Activated T-cell treated with anti-CD3 and anti-CD28 coated beads for 1 hour (primary cell): ENCODE measurements at places on chromosomes 3 and 15.

DNA sequence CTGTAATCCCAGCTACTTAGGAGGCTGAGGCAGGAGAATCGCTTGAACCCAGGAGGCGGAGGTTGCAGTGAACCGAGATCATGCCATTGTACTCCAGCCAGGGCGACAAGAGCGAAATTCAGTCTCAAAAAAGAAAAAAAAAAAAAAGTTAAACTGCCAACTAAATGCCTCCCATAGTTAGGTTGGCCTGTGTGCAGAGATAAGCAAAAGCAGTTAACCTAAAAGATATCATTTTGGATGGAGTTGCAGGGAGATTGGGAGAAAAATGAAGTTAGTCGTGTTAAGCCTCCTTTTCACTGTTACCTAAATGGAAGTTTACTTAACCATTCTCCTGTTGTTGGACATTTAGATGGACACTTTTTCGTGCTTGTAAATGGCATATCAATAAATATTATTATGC is 11.4 kb upstream of the FETUB start:
- DNase-seq: no peak

DNA sequence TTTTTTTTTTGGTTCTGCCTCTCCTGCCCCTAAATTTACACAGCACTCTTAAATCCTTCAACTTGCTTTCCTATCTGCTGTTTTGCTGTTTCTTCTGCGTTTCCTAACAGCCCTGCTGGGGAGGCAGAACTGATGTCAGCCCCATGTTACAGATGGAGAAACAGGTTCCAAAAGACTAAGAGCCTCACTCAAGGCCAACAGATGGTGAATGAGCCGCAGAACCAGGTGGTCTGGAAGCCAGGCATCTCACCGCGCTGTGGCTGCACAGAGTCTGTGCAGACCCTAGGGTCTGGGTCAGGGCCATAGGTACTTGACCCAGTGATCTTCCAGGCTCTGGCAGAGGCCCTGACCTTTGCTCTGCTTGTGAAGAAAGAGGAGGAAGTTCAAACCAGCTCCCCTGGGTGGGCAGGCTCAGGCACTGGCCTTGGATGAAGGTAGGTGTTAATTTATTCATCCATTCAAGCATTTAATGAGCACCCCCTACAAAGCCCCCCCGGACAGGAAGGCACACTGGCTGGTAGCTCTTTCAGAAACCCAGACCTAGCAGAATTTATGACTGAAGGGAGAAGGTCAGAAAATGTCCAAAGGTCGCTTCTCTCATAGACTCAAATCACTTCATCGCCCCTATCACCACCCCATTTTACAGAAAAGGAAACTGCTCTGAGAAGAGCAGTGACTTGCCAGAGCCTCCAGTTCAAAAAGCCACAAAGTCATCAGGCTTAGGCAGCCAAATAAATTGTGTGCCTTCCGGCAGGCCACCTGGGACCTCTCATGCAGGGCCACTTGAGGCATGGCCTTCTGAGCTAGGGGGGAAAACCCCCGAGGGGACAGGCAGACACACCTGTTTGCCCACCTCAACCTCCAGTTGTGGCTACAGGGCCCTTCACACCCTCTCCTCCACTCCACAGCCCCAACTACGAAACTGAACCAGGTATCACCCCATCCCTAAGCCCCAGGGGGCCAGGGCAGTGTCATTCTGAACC is 2.7 kb downstream of the CHDH start:
- DNase-seq: no peak

GRCh38 chr3:64584179-64584578 is 103.6 kb downstream of the ADAMTS9 start:
- no peak for DNase-seq

DNA sequence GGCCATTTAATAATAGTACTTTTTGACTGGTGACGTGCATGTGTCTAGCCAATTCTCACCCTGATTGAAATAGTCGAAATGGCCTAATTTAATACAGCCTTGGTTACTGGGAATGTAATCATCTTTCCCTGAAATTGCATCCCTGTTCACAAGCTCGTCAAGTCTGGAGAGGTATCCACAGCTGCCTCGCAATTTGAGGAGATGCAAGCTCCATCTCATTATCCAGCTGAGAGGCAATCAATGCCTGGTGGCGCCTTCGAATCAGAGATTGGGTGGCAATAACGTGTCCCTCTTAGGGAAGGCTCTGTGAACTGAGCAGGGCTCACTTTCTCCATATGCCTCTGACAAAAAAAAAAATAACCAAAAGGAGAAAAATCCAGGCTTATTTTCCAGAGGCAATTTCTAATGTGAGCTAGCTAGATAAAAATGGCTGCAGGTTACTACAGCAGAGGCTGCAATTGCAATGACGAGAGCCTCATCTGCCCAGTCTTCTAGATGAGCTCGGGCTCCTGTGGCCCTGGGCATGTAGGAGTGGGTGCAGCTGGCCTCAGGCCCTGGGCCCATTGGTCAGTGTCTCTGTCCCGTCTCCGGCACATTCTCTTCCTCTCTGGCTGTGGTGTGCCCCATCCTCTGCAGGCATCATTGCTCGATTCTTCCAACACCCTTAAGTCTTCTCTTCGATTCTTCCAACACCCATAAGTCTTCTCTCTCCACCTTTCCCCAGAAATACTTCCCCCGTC is 487.5 kb downstream of the GABRG3 start:
- no peak for DNase-seq

GRCh38 chr15:99409097-99409473 is 156.7 kb upstream of the MEF2A start:
- no peak for DNase-seq

- no peak for DNase-seq
Measured at GRCh38 chr3:114143817-114144216, 35.0 kb downstream of the DRD3 start.

DNA sequence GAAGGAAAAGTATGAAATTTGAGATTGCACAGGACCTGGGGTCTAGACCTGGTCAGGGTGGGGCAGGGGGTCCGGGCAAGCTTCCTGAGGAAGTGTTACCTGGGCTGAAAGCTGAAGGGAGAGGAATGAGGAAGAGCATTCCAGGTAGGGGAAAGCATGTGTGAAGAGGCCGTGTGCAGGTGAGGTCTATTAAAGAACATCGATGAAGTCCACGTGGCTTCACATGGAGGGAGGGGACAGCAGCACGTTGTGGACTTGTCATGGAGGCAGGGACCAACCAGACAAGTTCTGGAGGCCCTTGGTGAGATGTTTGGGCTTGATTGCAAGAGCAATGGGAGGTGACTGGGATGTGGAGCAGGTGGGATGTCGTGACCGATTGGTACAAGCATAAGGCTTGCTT is 47.1 kb downstream of the IDH2 start:
- DNase-seq: no peak

- DNase-seq: no peak
Measured at GRCh38 chr3:189304465-189305351, 132.9 kb downstream of the TPRG1 start.

- DNase-seq: no peak
Measured at GRCh38 chr3:100088735-100089368, 25.4 kb downstream of the FILIP1L start.

GRCh38 chr3:102536456-102536855 is 101.6 kb downstream of the ZPLD1 start:
- DNase-seq: no peak

DNA sequence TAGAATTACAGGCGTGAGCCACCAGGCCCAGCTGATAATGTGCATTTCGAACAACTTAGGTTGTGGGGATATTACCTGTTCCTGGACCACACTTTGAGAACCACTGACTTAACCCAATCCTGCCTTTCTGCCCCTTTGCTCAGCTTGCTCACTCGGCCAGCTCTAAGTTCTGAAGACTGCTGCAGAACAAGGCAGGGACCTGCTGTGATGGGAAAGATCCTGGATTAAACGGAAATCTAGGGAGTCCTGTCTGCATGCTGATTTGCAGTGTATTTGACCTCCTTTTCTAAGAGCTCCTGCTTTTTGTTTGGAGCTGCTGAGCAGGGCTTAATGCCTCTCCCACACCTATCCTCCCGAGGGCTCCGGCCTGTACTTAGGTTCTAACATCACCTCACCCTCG is 2.9 kb downstream of the LTK start:
- no peak for DNase-seq

DNA sequence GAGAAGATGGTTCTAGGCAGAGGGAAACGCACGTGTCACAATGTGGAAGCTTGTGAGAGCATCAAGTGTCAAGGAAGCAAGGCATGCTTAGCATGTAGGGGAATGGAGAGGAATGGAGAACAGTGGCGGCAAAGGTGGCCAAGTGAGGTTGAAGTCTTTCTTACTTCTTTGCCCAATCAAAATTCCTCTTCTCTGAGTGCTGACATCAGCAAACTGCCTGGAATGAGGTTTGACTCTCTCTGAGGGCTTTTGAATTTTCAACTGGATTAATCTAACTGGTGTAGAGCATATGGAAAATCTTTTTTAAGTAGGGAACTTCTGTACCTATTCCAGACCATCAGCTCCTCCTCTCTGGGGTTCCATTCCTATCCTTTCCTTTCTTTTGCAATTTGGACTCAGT is 61.9 kb upstream of the BNC1 start:
- no peak for DNase-seq

- no peak for DNase-seq
Measured at GRCh38 chr3:66237552-66237951, 16.8 kb downstream of the SLC25A26 start.

DNA sequence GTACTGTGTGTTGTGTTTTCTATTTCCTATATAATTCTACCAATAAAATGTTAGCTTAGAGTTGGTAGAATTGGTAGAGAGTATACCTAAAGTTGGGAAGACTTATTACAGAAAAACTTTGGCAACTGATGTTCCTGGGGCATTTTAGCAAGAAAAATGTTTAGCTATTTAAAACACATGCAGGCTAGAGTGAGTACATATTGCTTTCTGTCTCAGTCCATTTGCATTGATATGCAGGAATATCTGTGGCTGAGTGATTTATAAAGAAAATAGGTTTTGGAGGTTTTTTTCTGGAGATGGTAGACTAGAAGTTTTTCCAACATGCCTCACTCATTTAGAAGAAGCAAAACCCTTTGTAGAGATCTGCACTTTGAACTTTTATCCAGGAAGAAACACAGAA is 30.4 kb upstream of the OR5K1 start:
- DNase-seq: no peak

DNA sequence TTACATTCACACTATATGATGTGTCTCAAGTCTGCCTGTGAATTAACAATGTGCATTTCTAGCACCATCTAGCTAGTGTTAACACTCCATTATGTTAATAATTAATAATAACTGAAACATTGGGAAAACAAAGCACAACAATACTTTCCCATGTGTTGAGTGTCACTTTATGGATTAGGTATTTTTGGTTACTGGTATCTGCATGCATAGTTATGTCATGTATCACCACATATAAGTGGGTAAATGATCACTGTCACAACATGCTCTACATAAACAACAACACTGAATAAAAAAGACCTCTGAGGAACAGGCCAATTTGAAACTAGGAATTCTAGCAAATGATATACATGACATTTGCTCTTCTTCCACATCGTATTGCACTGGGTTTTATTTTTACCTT is 74.7 kb downstream of the MLH1 start:
- no peak for DNase-seq

- peak; percentile 67 for DNase-seq
Measured at GRCh38 chr3:13073326-13074005, at the start of gene IQSEC1. Gene IQSEC1, minus strand, starts transcription at chr3:13073429. Its CDS starts 415 bp downstream, at chr3:13073014.

DNA sequence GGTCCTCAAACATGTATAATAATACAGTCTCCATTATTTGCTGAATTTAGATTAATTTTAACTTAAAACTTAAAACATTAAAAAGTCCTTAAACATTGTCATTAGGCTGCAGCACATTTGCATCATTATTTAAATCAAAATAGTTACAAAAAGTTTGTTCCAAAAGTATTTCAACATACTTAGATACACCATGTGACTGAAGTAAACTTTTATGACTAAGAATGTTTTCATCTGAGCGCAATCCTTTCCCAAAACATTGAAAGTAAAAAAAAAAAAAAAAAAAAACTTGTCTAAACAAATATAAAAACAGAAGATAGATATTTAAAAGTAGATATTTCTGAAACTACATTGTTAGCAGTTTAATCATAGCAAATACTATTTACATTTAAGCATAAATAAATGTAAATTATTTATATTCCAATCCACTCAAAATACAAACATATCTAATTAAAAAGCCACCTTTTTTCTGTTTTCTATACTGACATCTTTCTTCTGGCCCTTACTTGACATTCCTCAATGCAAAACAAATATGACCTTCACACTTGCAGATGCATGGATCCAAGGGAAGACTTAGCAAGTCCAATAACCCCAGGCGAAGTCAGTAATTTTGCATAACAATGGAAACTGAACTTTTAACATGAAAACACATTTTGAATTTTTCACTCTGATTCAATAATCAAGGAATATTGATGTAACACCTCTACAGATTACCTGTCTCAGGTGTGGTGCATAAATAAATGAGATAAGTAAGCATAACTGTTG is 10.3 kb downstream of the FAM227B start:
- DNase-seq: no peak

GRCh38 chr15:88776646-88777045 is 26.6 kb upstream of the ACAN start:
- no peak for DNase-seq

- no peak for DNase-seq
Measured at GRCh38 chr3:128584412-128585020, 66.1 kb downstream of the RPN1 start.
